NCI-H1092 treated with DMSO at 0.1 percent for 48 hours (cell line): ENCODE measurements at places on chromosomes 11 and 22.

DNA sequence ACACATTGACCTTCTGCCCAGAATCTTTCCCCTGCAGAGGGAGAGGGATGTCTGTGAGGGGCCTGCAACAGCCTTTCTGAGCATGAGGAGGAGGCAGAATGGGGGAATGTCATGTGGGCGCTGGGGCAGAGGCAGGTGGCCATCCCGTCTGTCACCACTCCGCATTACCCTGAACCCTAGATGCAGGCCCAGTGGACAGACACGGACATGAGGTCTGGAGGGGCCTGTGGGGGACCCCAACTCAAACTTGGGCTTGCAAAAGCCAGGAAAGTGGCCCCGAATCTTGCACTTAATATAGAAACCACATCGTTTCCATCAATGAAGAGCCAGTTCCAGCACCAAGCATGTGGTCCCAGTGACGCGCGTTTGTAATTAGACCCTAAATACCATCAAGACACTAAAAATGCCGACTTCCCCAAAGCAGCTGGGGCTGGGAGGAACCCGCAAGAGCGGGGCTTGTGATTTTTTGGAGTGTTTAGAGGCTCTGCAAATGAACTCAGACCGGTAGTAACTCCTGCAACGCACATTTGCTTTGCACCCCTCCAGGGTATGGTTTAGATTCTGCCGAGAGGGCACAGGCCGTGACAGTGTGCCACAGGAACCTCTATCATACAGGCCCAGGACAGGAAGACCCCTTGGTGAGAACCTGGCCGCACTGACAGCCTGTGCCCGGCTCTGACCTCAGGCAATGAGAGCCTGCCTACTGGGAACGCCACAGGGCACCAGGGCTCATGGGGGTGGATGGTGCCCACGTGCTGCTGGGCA lies 109.3 kb downstream of the CTTN start:
- DNase-seq, result no peak

DNA sequence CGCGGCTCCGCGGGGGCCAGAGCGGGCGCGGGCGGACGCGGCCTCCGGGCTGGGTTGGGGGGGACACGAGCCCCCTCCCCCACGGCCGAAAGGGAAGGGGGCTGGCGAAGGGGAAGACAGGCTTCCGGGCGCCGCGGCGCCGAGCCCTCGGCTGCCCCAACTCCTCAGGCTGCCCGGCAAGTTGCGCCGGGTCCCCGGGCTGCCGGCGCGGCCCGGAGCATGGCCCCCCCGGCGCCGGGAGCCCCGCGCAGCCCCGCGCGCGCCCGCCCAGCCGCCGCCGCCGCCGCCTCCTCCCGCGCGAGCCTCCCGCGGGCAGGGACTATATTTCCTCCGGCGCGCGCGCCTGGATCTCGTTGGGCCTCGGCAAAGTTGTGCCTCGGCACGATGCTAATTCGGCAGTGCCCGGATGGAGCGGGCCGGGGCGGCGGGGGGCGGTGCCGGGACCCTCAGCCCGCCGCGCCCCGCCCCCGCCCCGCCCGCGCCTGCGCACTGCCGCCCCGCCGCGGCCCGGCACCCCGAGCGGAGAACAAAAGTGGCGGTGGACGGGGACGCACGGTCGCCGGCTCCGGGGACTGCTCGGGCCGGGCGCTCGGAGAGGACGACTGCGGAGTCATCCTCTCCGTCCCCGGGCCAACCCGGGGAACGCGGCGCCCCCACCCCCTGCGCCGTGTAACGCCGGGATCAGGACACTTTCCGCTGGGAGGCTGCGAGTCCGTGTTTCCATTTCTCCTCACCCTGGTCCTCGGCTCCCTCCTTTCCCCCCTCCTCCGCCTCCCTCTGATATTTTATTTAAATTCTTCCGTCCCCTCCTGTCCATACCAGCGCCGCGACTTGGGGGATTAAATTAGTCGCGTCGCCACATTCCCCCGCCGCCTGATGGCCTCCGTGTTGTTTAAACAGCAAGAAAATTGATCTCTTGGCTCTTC lies at the start of gene PHF21B:
Gene PHF21B (minus strand): TSS at position 400 of the 926 bp plus-strand sequence. CDS start 456 bp downstream, outside the sequence.
- no peak for DNase-seq

GRCh38 chr11:128536506-128536905 lies 50.9 kb downstream of the ETS1 start:
- DNase-seq, result no peak

GRCh38 chr22:48853627-48854240 lies 973.9 kb downstream of the BRD1 start:
- no peak for DNase-seq

DNA sequence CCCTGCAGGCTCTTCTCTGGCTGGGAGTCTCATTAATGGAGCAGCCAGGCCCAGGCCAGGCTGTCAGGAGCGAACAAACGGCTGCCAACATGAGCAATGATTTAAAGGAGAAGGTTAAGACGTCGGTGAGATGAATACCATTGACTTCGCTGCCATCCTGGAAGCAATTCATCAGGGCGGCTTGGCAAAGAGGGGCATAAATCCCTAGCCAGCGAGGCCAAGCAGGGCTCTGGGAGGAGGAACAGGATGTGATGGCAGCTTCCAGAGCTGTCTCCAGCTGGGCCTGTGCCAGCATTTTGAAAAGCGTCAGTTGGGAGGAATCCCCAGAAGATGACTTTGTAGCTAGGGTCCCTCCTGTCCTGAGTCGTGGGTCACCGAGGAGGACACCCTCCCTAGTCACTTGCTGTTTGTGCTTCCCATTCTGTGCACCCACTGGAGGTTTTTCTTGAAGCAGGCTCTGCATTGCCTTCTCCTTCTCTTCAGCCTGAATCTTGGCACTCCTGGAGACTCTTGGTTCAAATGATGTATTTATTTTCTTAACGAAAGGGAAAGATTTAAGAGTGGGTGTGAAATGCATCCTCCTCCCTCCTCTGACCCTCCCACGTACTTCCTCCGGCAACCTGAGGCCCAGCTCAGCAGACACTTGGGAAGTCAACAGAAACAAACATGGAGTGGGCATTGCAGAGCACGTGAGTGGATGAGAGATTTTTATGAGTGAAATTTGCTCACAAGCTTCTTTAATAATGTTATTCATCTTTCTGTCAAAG lies 476.3 kb upstream of the CADM1 start:
- no peak for DNase-seq

DNA sequence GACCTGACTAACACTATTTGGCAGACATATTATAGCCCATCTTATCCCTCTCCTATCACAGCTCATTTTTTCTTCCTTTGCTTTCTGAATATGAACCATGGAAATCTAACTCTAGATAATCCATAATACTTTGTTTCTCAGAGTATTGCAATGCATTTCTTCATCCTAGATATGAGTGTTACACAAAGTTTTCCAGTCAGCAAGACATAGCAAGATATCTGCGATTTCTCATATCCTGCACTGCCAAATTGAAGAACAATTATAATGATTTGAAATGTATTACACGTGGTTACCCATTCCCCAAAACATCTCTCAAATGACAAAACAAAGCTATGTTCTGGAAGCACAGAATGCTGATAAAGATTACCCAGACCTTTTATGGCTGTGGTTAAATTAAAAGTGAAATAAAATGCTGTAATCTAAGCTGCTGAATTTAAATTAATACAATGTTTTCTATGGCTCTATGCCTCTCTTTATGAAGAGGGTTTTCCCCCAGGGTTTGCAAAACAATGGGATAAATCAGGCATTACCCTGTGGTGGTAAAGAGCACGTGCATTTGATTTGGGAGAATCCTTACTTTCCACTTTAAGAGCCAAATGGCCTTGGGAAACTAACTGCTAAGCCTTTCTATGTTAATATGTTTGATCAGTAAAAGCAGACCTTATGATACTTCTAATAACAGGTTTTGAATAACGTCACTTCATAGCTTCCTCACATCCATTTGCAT lies 1291.0 kb upstream of the CNTN5 start:
- peak; percentile 22 for DNase-seq

DNA sequence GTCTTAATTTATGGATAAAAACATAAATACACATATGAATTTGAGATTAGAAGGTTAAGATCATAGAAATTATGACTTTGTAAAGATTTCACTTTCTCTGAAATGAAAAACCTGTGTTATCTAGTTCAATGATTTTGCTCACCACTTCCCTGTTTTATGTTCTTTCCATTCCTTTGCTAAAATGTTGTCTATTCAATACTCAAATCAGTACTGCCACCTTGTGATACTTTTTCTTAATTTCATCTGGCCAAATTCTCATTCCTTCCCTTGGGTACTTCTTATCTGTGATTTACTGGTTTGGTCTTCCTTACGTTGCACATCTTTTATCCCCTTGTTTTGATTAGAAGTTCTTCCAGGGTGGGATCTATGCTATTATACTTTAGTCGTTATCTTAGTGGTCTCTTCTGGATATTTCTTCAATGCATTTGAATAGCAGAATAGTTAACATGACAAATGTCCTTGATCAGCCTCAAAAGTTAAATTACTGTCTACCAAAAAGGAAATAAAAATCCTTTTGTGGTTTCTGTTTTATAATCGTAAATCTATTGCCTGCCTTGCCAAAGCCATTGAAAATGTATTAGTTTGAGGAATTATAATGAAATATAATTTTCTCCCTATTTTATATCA lies 197.0 kb downstream of the PGR start:
- DNase-seq, result peak; percentile 45

- no peak for DNase-seq
Measured at GRCh38 chr11:115363921-115364320, 140.3 kb downstream of the CADM1 start.

DNA sequence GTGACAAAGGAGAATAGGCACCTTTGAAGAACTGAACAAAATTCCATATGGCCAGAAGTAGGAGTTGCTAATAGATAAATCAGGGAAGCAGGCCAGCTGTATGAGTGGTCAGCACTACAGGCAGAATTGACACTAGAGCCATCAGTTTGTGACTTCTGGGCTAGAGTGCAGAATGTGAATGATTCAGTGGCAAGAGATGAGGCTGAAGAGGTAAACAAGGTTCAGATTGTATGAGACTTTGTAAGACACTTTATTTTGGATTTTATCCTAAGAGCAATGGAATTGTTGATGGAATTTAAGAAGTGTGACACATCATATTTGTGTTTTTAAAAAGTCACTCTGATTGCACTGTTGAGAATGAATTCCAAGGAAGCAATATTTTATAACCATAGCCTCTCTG lies 12.9 kb downstream of the BIRC3 start:
- no peak for DNase-seq

DNA sequence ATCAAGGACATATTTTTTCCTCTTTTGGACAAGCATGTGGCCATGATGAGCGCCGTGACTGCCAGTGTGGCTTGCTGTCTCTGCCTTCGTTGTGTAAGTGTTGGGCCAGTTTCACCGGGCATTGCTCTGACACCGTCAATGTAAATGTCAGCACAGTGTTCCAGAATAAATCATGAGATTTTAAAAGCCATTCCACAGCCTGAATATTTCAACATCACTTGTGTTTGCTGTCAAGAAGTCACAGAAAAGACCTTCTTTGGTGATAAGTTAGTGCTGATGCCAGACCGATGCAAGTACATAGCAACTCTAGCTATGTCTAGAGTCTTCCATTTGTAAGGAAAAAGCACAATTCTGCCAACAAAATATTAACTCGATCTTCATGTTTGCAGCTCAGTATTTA lies 467.8 kb downstream of the TBC1D22A start:
- no peak for DNase-seq

- DNase-seq, result peak; percentile 22
Measured at GRCh38 chr11:111124724-111125123, 120.8 kb upstream of the POU2AF2 start.

DNA sequence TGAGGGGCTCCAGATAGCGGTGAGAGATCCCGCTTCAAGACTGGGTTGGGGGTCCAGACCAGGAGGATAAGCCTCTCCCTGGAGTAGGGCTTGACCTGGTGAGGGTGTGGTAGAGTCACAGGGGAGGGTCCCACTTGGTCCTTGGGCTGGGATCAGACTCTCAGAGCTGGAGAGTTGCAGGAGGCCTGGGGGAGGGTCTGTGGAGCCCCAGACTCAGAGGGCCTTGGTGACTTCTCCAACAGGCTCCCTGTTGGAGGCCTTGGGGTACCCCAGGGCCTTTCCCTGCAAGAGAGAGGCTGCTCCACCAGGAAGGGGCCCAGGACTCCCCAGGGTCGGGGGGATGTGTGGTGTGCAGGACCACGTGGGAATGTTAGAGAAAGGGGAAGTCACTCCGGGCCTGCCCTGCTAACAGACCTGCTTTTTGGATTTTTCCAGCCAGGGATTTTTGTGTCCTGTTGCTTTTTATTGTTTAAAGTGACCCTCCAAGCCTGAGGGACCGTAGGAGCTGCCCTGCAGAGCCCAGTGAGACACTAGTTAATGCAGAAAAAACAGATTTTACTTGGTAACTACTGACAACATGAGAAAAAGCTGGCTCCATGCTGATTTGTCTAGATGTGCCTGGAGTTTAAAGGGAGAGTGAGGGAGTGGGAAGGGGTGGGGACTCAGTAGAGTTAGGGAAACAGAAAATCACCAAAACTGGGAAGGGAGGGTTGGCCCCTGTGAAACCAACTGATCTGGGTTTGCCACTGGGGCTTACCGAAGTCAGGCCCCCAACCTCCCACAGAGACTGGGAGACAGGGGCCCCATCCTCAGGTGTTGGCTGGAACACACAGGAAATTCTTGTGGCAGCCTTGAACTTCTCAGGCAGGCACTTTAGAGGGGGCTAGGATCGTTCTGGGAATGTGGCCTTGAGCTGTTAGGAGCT lies 801 bp upstream of the TXNRD2 start:
- no peak for DNase-seq

DNA sequence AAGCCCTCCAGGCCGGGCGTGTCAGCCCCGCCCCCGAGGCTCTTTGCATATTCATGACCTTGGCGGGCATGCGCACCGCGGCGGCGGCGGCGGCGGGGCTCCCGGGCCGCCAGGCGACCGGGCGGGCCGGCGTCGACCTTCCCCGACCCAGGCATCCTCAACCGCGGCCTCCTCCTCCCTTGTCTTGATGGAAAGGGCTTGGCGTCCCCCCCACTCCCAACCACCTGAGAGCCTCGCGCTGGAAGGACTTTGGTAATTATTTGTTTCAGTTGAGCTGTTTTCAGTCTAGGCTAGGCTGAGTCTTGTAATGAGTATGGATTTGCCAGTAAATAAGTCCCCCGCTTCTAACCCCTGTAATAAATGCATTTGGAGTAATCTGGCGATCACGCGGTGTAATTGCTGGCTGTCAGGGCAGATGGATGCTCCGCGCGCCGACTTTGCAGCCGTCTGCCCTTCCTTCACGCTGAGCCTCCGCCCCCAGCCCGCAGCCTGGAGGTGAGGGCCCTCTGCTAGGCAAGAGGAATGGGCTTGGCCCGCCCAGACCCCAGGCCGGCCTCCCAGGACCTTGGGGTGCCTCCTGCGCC lies 25.2 kb downstream of the FLRT1 start:
- peak; percentile 58 for DNase-seq

DNA sequence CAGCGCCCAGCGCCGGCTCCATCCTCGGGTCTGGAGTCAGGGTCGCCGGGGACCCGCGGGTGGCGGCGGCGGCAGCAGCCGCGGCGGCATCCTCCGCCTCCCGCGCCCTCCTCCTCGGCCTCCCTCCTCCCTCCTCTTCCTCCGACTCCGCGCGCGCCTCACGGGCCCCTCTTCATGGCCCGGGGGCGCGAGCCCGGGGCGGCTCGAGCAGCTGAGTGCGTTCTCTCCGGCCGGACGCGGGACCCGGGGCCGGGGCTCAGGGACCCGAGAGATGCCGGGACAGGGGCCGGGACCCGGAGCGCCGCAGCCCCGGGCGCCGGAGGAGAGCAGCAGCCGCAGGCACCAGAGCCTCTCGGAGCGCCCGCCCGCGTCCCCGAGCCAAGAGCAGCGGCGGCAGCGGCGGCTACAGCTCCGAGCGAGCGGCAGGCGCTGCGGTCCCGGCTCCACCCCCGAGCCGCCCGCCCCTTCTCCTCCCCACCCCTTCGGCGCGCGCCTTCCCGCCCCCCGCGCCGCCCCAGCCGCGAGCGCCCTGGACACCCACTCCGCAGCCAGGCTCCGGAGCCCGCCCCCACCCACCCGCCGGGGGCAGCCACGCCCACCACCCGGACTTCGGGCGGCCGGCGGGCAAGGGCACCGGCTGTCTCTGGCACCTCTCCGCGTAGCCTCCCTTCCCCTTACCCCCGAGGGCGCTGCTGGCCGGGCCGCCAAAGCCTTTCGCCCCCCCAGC lies at the start of gene CHST1:
Gene CHST1 (minus strand): TSS at position 417 of the 727 bp plus-strand sequence. CDS start 14,699 bp downstream, outside the sequence.
- DNase-seq, result peak; percentile 56
